RPMI7951 (cell line): ENCODE measurements at places on chromosomes 4 and X. TPM values are rescaled to one million over a fixed set of nuclear protein-coding genes. Genes with fewer than 3 reads are reported as not detected.

GPR173 gene
- 1.4 and 2.4 TPM in 2 replicates for total RNA-seq

GJB1 gene
- total RNA-seq = not detected in 2 replicates

- DNase-seq = no peak
Observed at GRCh38 chr4:188308142-188308541, 168.9 kb downstream of the TRIML1 start.

- DNase-seq = no peak
Observed at GRCh38 chr4:148258535-148258934, 183.7 kb downstream of the NR3C2 start.

DNA sequence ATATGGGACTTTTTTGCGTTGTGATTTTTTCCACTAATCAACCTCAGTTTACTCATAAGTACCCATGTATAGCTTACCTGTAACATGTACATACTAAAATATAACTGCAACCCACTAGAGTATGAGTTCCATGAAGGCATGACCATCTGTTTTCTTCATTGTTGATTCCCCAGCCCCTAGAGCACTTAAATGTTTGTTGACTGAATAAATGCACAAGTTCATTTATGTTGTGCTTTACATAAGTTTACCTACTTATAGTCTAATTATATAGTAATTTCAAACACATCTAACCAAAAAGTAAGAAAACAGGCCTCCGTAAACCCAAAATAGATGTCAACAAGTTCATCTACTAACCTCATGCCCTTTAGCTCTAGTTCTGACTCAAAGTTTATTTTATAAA, 34.7 kb downstream of the DCHS2 start:
- DNase-seq = no peak

DNA sequence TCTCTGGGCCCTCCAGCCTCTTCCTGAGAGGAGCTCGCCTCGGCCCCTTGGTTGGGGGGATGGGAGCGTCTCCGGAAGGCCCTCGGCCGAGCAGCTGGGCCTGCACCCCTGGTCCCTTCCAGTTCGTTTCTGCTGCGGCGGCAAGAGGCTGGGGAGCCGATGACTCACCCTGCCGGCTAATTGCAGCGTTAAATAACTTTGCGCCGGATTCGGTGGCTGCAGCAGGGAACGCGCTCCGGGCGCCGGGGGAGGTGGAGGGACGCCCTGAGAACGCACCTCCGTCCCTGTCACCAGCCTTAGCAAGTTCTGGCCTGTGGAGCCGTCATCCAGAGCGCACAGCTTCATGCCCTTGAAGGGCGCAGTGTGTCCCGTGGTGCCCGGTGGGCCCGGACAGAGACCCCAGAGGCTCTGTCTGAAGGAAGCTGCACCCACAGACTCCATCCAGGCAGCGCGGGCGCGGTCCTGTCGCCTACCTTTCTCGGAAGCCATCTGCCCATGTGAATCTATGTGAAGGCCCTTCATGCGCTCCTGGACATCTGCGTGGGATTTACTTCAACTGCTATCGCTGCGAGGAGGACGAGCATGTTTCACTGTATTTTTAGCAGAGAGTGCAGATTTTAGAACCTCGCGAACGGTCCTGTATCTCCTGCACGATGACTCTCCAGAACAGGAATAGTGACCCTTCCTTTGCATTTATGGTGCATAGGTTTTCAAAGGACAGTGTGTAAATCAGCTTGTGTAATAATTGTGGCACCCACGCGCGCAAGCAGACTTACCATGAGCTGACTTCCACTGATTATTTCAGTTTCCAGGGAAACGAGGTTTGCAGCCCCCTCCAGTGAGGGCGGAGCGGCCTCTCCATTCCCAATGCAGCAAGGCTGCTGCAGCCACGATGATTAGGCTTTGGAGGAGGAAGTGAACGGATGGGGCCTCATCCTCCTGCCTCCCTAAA, 1.7 kb upstream of the TMEM271 start:
- DNase-seq = peak; percentile 62

PRRG3 gene
- not detected in 2 replicates for total RNA-seq

RIPPLY1 gene
- not detected in 2 replicates for total RNA-seq

C4orf17 gene
- total RNA-seq = not detected in 2 replicates

GRCh38 chrX:71450433-71451106, 82.3 kb upstream of the OGT start:
- no peak for DNase-seq

- no peak for DNase-seq
Observed at GRCh38 chrX:17628976-17629375, 108.3 kb upstream of the SCML1 start.

- DNase-seq = no peak
Observed at GRCh38 chr4:68599150-68599549, 23.0 kb upstream of the UGT2B17 start.

JADE1 gene
- 13.7 and 16.5 TPM in 2 replicates for total RNA-seq

HMGB3 gene
- 66.8 and 69.0 TPM in 2 replicates for total RNA-seq

DNA sequence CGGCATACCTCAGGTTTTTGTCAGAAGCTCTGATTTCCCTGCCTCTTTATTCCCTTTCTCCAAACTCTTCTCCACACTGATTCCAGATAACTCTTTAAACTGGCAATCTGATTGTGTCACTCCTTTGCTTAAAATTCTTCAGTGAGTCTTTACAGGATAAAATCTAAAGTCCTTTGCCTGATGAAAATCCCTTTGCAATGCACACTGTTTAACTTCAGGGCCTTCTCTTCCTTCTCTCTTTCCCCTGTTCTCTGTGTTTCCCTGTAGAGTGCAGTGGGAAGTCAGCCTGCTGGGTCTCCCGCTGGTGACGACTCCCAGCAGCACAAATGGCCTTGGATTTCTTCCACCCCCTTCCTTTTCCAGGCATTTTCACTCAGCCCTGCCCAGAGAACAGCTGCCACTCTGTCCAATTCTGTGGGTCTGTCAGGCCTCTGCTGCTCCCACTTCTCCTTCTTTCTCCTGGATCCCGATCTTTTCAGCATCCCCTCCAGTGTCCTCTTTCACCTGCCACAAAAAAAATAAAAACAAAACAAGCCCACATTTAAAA, 189.9 kb upstream of the NWD2 start:
- DNase-seq = no peak

TKTL2 gene
- not detected in 2 replicates for total RNA-seq

SLC9B1 gene
- total RNA-seq = 0.24 and 0.49 TPM in 2 replicates

DNA sequence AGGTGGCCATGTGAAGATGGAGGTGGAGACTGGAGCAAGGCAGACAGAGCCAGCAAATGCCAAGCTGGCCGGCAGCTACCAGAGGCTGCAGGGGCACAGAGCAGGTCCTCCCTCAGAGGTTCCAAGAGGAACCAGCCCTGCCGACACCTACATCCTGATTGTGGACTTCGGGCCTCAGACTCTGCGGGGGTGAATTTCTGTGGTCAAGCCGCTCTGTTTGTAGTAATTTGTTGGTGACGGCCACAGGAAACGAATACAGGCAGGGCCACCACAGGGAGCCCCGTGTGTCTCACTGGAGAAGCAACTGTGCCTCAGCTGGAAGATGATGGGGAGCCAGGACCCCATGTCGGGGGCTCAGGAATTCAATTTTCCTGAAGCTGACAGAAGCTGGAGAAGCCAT, 28.3 kb downstream of the ZFYVE28 start:
- no peak for DNase-seq

GRCh38 chr4:3874028-3874415, 107.8 kb downstream of the ADRA2C start:
- DNase-seq = no peak

GRCh38 chr4:42653626-42654560, 3.0 kb downstream of the ATP8A1 start:
- DNase-seq = no peak

GRCh38 chr4:108902769-108903168, 139.9 kb upstream of the ETNPPL start:
- DNase-seq = no peak

PPP4R3C gene
- total RNA-seq = 0.10 TPM in 1 of 2 replicates, not detected in the other

DNA sequence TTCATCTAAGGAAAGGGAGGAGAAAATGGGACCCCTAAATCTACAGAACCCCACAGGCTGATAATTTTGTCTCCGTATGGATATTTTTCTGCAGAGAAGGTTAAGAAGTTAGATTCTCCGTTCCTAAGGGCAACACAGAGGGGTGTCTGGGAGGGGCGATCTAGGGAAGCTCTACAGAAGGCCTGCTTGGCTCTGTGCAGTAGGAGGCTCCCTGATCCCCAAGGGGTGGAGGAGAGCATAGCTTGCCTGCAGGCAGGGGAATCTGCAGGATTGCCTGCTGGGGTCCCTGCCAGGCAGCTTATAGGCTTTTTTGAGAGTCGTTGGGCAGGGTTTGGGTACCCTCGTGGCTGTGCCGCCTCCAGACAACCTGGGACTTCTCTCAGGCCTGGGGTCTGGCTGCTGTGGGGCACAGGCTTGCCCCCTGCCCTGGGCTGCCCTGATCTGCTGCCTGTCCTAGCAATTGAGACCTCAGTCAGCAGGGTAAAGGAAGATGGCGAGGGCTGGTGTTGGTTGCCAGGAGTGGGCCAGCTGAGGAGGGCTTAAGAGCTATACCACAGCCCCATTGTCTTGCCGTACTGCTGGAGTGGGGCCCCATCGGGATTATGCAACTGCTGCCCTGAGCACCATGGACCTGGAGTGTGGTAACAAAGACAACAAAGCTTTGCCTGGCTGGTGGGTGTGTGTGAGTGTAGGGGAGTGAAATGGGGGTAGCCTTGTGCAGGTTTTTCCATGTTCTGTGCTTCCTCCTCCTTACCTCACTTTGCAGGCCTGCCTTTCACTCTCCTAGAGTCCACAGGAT, 74.1 kb downstream of the EFNB1 start:
- DNase-seq = no peak

DNA sequence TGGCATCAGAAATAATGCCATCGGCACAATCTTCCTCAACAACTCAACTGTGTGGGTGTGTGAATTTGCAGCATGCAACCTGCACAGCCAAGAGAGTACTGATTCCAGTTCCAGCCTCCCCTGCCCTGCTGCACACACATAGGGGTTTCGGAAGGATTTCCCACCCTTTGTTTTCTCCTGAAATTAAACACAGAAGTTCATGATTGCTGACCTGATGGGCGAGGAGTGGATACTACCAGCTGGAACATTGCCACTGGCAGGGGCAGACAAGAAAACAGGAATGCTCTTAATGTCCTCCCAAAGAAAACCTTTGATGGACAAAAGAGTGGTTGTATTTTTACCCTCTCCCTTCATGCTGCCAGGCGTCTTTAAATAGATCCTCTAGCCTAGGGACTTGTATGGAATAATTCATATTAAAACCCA, 4.8 kb downstream of the NDP start:
- DNase-seq = peak; percentile 19

DNA sequence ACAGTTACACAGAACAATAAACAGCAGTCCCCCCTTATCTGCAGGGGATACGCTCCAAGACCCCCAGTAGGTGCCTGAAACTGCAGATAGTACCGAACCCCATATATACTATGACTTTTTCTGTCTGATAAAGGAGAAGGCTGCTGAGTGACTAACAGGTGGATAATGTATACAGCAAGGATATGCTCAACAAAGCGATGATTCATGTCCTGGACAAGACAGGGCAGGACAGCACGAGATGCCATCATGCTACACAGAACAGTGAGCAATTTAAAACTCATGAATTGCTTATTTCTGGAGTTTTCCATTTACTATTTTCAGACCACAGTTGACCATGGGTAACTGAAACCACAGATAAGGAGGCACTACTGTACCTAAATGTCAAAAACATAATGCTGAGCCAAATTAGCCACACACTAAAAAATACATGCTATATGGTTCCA, 76.1 kb downstream of the MANBA start:
- peak; percentile 54 for DNase-seq
